ENCODE measurements at places on chromosomes 16 and 17.

- no peak for DNase-seq
Measured at GRCh38 chr17:71176331-71176730, 944.5 kb upstream of the SOX9 start.

GRCh38 chr17:1607971-1608320 is 20.7 kb downstream of the SLC43A2 start:
- DNase-seq, result no peak

- DNase-seq, result no peak
Measured at GRCh38 chr17:2580661-2581060, 12.8 kb upstream of the PAFAH1B1 start.

GRCh38 chr17:70137451-70138230 is 31.7 kb upstream of the KCNJ2 start:
- DNase-seq, result peak; percentile 98

DNA sequence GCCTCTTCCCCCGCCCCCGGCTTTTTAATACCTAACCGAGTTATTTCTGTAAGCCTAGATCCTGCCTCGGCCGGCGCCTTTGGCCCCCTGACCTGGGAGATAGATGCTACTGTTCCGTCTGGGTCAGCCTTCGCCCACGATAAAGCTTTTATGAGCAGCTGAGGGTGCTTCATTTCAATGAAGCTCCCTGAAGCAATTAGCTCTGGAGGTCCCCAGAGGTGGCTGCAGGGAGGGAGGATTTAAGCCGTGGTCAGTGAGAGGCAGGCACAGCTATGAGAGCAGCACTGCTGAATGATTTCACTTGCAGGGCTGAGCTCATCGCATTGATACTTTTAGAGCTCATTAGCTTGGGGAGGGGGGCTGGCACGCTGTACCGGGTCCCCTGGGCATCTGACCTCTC is 89.4 kb downstream of the RPA1 start:
- DNase-seq, result no peak

DNA sequence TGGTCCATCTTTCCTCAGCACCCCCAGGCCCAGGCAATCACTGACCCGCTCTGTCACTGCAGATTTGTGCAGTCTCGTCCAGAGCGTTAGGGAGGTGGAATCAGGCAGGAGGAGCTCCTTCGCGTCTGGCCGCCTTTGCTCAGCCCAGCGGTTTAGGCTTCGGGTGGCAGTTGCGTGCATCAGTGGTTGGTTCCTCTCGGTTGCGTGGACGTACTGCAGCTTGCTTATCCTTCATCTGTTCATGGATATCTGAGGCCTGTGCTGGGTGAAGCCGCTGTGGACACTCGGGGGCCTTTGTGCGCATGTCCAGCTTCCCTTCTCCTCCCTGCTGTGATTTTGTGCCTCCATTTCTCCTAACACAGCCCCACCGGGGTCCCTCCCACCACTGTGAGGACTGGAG is 4.7 kb upstream of the P2RX1 start:
- DNase-seq, result peak; percentile 25

- no peak for DNase-seq
Measured at GRCh38 chr16:78478267-78478861, 378.9 kb downstream of the WWOX start.

- peak; percentile 100 for DNase-seq
Measured at GRCh38 chr16:67311607-67312488, 14.7 kb downstream of the KCTD19 start.

Data from fibroblast of the aortic adventitia (primary cell).